ENCODE measurements at places on chromosomes 16 and 17.

- DNase-seq: peak; percentile 48
These were observed 122.1 kb downstream of the SKAP1 start for GRCh38 chr17:48307814-48308411.

GRCh38 chr16:14586637-14587305 is 43.3 kb downstream of the PARN start:
- no peak for DNase-seq

- DNase-seq: no peak
These were observed 13.2 kb downstream of the CD300LG start for GRCh38 chr17:43860077-43860725.

- DNase-seq: no peak
These were observed 49.3 kb downstream of the GRB7 start for GRCh38 chr17:39787041-39787440.

DNA sequence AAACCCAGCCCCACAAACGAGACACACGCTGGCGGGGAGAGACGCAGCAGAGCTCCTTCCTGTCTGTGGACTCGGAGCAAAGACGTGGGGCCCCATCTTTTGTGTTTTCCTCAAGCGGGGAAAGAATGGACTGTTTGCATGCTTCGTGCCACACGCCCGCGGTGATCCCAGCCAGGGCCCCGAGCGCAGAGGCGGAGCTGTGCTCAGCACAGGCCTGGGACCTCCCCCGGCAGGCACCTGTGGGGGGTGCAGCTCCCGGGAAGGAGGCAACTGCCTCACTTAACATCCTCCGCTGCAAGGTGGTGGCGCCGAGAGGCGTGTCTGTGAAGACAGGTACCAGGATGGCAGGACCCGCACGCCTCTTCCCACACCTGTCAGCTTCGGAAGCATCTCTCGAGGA is 19.1 kb downstream of the TRARG1 start:
- DNase-seq: no peak

DNA sequence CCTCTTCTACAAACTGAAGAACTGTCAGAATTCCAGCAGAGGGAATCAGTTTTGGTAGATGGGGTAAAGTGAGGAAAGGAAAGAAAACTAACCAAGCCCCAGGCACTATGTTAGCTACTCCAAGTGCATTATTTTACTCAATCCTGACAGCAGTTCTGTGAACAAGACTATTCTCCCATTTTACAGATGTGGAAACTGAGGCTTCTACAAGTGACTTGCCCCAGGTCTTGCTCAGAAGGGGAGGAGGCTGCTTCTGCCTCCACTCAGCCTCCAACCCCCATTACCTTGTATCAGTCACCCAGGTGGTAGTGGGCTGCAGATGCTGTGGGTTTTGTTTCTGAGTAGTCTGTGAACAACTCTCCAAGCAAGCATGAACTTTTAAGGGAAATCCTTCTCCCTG is 315.2 kb upstream of the MAF start:
- no peak for DNase-seq

- DNase-seq: no peak
These were observed 10.2 kb downstream of the BAHCC1 start for GRCh38 chr17:81405411-81405872.

GRCh38 chr16:57127037-57127763 is 34.8 kb downstream of the CPNE2 start:
- no peak for DNase-seq

DNA sequence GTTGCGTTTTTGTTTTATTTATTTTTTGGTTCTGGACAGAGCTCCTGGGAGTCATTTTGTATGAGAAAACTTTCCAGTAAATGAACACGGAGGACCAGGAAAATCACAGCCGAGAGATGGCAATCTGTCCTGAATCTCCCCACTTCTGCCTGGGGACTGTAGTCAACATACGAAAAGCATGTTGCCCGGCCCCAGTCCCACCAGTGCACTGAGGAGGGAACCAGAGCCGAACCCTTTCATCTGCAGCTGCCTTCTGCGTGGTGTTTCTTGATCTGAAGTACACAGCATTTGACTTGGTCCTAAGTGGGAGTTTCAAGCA is 18.9 kb downstream of the SNX11 start:
- no peak for DNase-seq

GRCh38 chr16:26220894-26221293 is 529.1 kb downstream of the HS3ST4 start:
- no peak for DNase-seq

DNA sequence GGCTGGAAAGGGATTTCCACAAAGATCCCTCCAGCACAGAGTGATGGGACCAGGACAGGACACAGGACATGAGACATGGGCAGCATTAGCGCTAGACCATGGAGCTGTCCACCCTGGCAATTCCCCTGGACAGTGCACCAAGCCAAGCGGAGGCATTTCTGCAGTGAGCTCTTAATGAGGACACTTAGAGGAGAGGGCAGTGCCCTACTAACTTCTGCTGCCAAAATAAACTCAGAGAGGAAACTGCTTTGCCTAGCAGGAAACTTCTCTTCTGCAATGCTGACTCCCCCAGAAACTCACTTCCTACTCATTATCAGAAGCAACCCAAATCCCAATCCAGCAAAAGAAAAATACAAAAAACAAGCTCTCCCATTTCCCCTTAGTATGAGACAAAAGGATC is 119.2 kb downstream of the HS3ST2 start:
- no peak for DNase-seq

GRCh38 chr17:43945074-43945829 is 3.0 kb upstream of the PPY start:
- no peak for DNase-seq

GRCh38 chr17:17356149-17356930 is 53.2 kb downstream of the NT5M start:
- DNase-seq: peak; percentile 68

DNA sequence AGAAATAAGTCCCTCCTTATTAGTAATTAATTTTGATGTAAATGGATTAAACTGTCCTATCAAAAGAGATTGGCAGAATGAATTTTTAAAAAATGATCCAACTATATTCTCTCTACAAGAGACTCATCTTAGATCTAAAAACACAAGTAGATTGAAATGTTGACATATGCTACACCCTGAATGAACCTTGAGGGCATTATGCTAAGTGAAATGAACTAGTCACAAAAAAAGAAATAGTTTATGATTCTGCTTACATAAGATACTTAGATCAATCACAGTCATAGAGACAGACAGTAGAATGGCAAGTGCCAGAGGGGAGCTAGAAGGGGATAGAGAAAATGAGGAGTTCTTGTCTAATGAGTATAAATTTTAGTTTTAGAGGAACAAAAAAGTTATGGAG is 849.8 kb downstream of the CDH11 start:
- DNase-seq: no peak

DNA sequence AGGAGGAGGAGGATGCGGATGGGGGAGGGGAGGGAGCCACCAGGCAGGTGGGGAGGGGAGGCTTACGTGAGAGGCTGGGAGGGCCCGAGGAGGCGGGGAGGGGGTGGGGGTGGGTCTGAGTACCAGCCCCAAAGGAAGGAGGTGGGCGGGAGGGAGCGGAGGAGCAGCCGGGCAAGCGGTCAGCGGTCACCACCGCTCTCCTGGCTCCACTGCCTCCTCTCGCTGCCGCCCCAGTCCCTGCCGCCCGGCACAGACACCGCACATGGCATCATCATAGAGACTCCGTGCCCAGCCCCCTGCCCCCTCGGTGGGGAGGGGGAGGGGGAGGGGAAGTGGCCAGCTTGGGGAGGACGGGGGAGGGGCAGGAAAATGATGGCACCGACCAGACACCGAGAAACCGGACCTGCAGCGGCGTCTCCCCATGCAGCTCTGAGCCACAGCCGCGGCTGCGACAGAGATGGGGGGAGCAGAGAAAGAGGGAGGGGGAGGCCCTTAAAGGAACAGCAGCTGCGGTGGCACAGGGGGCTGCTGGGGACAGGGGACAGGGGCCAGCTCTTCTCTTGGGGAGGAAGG is at the start of gene TLCD3B:
Gene TLCD3B, minus strand, starts transcription at position 431 of the 573 bp plus-strand sequence. CDS start 744 bp downstream, outside the sequence.
- DNase-seq: no peak

GRCh38 chr17:10836966-10837590 is 809 bp downstream of the PIRT start:
- no peak for DNase-seq

DNA sequence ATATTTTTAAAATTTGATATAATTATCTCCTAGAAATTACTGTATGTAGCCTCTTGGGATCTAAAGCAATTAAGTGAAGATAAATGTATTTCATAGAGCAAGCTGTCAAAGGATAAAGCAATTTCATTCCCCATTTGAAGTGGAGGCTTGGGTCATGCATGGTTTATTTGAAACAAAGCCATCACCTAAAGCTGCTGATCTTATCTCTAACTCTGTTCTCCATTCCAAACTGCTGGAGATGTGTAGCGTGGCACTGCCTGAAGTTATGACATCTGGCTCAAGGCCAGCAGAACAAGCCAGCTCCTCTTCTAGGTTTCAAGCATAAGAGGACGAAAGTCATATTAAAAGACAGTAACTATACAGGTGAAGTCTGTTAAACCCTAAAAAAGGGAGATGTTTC is 83.9 kb downstream of the HIC1 start:
- no peak for DNase-seq

DNA sequence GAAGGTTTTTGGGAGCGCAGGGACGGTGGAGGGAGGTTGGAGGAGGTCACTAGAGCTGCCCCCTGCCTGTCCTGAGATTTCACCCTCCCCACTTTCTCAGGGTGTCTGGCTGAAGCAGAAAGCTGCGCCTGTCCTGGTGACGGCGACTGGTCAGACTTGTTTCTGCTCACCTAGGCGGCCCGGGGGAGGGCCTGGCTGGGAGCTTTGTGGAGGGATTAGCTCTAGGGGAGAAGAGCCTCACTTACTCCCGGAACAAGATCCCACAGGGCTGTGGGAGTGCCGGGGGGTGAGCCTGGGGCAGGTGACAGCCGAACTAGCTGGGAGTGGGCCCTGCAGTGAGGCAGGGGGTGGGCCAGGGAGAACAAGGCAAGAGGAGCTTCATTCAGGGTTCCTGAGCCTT is 11.5 kb downstream of the NHERF1 start:
- no peak for DNase-seq

- no peak for DNase-seq
These were observed 364.3 kb upstream of the TOM1L1 start for GRCh38 chr17:54536306-54536705.

DNA sequence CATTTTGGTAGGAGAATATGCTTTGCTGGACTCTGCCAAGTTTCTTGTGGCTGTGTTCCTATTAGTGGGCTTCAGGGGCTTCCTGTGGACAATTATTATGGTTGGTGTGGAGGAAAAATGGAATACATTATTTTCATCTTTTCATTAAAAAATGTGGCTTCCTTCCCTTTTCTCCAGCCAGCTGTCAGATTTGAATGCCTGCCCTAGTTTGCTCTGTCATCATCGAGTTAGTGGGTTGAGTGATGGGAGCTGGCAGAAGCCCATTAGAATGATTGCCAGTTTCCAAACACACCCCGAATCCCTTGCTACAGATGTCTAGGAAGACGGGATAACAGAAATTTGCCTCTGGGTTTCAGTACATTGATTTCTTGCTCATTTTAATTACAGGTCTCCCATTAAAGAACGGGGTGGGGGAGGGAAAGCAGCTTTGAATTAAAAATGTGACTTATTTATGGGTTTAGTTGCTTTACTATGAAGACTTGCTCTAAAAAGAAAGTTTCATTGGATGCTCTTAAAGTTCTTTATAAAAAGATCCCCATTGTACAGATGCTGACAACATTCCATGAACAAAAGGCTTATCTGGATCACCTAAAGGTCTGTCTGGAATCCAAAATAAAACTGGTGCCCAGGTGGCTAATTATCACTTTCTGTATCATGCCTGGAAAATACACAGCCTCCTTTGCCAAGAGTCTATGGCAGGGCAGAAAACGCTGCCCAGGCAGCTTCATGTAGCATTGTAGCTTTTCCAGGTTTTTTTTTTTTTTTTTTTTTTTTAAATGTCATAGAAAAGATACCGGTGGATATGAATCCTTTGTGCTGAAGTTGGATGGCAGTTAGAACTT is 103.6 kb downstream of the PRKCA start:
- DNase-seq: no peak

- no peak for DNase-seq
These were observed 6.2 kb upstream of the TMEM94 start for GRCh38 chr17:75450270-75450669.

DNA sequence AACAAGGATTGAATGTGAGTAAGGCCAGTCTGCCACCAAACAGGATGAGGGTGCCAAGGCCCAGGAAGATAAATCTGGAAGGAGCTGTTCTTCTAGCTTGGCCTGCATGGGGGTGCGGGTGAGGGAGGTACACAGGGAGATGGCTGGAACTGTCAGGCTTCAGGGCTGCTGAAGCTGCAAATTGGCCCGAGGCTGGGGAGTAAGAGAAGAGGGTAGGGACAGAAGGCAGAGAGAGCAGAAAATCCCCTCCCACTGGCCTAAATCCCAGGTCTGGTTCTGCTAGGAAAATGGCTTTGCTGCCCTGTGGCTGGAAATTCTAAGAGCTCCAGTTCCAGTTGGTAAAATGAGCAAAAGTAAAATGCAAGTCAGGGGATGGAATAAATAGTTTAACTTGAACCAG is 87.9 kb downstream of the CCDC182 start:
- no peak for DNase-seq

DNA sequence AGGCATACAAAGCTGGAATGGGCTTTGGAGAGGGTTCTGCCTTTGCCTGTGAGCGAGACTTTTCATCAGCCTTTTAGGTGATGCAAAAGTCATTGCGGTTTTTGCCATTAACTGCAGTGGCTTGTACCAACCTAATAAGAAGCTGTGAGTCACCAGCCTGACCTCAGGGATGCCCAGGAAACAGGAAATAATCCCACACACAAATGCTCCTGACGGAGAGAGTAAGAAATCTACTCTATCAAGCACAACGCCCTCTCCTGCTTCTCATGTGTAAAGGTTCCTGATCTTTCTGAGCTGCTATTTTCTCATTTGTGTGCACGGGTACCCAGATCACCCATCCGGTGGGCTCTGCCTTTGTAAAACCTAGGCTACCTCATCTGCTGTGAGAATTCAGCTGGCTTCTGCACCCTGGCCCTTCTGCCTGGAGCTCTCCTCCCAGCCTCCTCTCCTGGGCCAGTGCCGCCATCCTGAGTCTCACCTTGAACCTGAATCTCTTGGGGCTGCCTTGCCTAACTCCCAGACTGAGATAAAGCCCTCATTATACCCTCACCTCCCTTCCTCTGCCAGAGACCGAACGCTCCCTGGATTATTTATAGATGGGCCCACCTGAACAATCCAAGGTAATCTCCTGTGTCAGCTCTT is 299.7 kb downstream of the C16orf95 start:
- DNase-seq: no peak

- no peak for DNase-seq
These were observed 670.0 kb downstream of the TOX3 start for GRCh38 chr16:51876934-51877333.
